ENCODE measurements at places on chromosomes 11 and 22. TPM values are rescaled to one million over a fixed set of nuclear protein-coding genes. Genes with fewer than 3 reads are reported as not detected.

P2RX6 gene
- 3.1 TPM for total RNA-seq

OTOG gene
- total RNA-seq: not detected

FXYD2 gene
- not detected for total RNA-seq

GALNT18 gene
- 4.6 TPM for total RNA-seq

GCAT gene
- total RNA-seq: 14.6 TPM

DAGLA gene
- 2.7 TPM for total RNA-seq

HSPB2 gene
- total RNA-seq: not detected

MCHR1 gene
- not detected for total RNA-seq

NOX4 gene
- total RNA-seq: 15.8 TPM

OR10G8 gene
- total RNA-seq: not detected

SYT12 gene
- total RNA-seq: 0.19 TPM

RHOD gene
- total RNA-seq: not detected

MUC2 gene
- total RNA-seq: 0.03 TPM

ARHGAP32 gene
- total RNA-seq: 9.0 TPM

FERMT3 gene
- total RNA-seq: 1.3 TPM

C11orf42 gene
- total RNA-seq: not detected

FBLN1 gene
- 1.1 TPM for total RNA-seq

Data from A375 (cell line).